Natural killer cell treated with Interleukin-12 subunit alpha and Interleukin-12 subunit beta and Interleukin-15 and Interleukin-18, amount 100 ng/mL, for 72 hours (primary cell): ENCODE measurements at places on chromosomes 4 and X. TPM values are rescaled to one million over a fixed set of nuclear protein-coding genes. Genes with fewer than 3 reads are reported as not detected.

DNA sequence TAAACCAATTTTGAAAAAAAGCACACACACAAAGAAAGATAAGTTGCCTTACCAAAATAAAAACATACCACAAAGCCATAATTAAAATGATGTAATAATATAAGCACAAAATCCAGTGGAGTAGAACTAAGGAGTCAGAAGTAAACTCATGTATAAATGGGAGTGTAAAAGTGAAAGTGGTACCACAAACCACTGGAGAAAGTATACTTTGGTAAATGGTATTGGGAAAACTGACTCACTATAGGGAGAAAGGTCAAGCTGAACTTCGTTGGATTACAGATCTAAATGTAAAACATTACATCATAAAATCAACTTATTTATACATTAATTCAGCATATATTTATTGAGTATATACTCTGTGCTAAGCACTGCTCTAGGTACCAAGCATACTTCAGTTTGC lies 46.3 kb upstream of the HHIP start:
- no peaks in the 10 kb centered on the region for H3K27me3 ChIP-seq
- DNase-seq, result no peak
- no peak overlapping the region for H3K4me3 ChIP-seq
- no peaks in the 10 kb centered on the region for H3K4me1 ChIP-seq

DNA sequence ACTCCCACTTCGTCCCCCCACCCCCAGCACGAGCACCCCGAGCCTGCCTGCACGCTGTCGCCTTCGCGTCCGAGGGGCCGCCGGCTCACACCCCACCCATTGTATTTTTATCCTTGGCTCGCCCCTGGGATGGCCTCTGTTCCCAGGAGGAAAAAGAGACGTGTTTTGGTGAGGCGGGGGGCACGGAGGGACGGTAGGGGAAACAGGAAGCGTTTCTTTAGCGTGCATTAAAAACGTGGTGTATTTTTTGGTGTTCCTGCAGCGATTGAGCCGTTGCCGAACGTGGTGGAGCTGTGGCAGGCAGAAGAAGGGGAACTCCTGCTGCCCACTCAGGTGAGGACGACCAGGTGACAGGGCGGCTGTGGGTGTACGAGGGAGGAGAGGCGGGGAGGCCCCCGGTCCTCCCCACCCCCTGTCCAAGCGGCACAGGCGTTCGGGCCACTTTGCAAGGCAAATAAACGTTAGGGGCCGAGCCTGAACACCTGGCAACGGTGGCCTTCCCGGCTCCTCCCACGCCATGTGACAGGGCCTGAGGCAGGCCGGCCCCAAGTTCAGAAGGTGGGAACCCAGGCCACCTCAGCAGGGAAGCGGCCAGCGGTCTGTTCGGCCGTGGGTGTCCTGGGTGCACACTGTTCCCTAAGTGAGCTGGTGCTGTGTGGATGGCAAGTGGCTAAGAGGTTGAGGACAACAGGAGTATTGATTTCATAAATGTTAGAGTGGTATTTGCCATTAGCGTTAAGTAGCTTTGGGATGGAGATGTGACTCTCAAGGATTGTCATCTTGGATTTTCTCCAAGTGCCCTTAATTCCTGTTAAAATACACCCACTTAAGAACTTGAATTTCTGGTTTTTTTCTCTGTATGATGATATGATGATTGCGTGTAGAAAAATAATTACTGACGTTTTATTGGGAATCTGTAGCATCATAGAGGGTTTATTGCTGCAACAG lies 1.1 kb downstream of the TMEM131L start:
- H3K4me3 ChIP-seq, result peak overlapping the region; percentile 70
- H3K36me3 ChIP-seq, result peaks cover 6% of the 10 kb centered on the region
- DNase-seq, result peak; percentile 70
- no peaks in the 10 kb centered on the region for H3K27me3 ChIP-seq

GRCh38 chrX:123425471-123425870 lies 241.4 kb downstream of the GRIA3 start:
- no peak overlapping the region for H3K4me3 ChIP-seq
- H3K27ac ChIP-seq, result no peak overlapping the region
- DNase-seq, result no peak

GRCh38 chr4:184762100-184762499 lies 28.2 kb upstream of the CENPU start:
- peak overlapping the region; percentile 77 for H3K27ac ChIP-seq
- H3K4me3 ChIP-seq, result peak overlapping the region; percentile 36
- no peaks in the 10 kb centered on the region for H3K27me3 ChIP-seq
- no peak for DNase-seq
- peaks cover 19% of the 10 kb centered on the region for H3K36me3 ChIP-seq
- peaks cover 12% of the 10 kb centered on the region for H3K4me1 ChIP-seq

GRCh38 chr4:52566136-52567031 lies 92.7 kb downstream of the USP46 start:
- no peaks in the 10 kb centered on the region for H3K4me1 ChIP-seq
- H3K4me3 ChIP-seq, result no peak overlapping the region
- DNase-seq, result no peak
- H3K36me3 ChIP-seq, result no peaks in the 10 kb centered on the region

DNA sequence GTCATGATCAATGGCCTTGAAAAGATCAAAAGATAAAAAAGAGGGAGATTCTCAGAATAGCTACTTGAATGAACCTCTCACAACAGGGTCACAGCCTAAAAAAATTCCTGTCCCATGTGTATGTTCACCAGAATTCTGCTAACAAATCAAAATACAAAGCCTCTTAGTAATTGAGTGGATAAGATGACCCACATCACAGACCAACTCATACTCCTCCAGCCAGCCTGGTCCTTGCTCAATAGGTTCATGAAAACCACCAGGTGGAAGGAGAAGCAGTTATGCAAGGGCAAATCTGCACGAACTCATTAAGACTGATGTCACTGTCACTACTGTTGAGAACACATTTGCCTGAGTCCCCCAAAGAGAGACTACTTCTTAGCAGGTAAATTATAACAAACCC lies 21.5 kb downstream of the WDFY3 start:
- no peak for DNase-seq
- no peaks in the 10 kb centered on the region for H3K27me3 ChIP-seq
- H3K4me1 ChIP-seq, result no peaks in the 10 kb centered on the region
- no peak overlapping the region for H3K4me3 ChIP-seq
- no peaks in the 10 kb centered on the region for H3K36me3 ChIP-seq

GRCh38 chr4:99043346-99043745 lies 45.2 kb downstream of the ADH5 start:
- DNase-seq, result no peak
- H3K27ac ChIP-seq, result peak overlapping the region; percentile 92
- H3K4me1 ChIP-seq, result peaks cover 19% of the 10 kb centered on the region
- peak overlapping the region; percentile 80 for H3K4me3 ChIP-seq

DNA sequence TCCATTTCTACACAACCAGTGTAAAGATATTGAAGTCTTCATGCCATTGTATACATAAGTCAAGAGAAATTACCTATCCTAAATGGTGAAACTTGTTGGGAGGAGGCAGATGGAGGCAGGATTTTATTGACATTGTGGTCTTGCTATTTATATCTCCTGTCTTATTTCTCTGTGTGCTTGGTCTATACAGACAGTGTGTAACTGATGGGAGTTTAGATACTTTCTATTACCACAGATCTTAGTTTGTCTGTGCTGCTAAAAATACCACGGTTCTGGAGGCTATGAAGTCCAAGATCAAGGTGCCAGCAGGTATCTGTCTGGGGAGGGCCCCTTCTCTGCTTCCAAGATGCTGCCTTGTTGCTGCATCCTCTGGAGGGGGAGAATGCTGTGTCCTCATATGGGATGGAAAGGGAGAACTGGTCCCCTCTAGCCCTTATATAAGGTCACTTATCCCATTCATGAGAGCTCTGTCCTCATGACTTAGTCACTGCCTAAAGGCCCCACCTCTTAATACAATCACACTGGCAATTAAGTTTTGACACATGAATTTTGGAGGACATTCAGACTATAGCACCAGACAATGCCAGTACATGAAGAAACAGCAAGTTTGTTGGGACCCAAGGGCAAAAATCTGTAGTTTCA lies 62.4 kb downstream of the SYNPO2 start:
- no peaks in the 10 kb centered on the region for H3K36me3 ChIP-seq
- no peak overlapping the region for H3K27ac ChIP-seq
- H3K4me3 ChIP-seq, result no peak overlapping the region
- peaks cover 15% of the 10 kb centered on the region for H3K27me3 ChIP-seq
- DNase-seq, result no peak

DNA sequence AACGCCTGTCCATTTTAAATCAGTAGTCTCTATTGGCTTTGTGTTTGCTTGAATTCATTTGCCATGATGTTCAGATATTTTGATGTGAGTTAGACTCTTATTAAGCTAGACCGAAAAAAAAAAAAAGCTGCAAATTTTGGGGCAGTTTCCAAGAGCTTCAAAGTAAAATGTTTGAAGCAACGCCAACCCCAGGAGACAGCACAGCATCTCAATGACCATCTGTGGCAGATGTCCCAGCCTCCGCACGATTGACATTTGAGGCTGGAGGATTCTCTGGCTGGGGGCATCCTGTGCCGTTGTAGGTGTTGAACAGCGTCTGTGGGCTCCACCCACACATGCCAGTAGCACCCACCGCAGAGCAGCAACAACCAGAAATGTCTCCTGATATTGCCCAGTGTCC lies 17.1 kb upstream of the ARSF start:
- H3K4me3 ChIP-seq, result no peak overlapping the region
- H3K27ac ChIP-seq, result no peak overlapping the region
- no peak for DNase-seq

- H3K36me3 ChIP-seq, result no peaks in the 10 kb centered on the region
- no peak overlapping the region for H3K27ac ChIP-seq
These were observed 126.8 kb downstream of the KLHL8 start for GRCh38 chr4:87093443-87094123.

DNA sequence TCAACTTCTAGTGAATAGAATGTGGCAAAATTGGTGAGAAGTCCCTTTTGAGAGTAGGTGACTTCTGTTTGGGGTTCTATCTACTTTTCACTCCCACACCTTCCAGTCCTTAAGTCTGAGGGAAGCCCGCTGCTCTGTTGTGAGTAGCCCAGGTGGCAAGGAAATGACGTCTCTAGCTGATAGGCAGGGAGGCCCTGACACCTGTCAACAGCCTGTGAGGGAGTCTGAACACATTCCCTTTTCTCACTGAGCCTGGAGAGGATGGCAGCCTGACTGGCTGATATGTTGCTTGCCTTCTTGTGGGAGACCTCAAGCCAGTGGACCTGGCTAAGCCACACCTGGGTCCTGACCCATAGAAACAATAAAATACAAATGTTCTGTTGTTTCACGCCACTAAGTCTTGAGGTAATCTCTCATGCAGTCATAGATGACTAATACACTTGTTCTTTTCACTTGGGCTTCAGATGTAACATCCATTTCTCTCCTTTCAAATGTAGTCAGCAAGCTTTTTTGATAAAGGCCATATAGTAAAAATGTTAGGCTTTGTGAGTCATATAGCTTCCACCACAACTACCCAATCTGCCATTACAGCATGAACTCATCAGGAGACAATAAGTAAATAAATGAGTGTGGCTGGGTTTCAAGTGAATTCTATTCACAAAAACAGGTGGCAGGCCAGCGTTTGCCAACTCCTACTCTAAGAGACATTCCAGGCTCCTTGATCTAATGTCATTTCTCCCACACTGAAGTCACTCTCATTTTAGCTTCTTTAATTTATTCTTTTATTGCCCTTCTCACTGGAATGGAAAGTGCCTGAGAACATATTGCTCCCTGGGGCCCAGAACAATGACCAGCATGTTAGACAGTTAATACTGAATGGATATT lies 265.1 kb upstream of the MAD2L1 start:
- H3K4me1 ChIP-seq, result no peaks in the 10 kb centered on the region
- no peak overlapping the region for H3K27ac ChIP-seq
- no peak overlapping the region for H3K4me3 ChIP-seq

DNA sequence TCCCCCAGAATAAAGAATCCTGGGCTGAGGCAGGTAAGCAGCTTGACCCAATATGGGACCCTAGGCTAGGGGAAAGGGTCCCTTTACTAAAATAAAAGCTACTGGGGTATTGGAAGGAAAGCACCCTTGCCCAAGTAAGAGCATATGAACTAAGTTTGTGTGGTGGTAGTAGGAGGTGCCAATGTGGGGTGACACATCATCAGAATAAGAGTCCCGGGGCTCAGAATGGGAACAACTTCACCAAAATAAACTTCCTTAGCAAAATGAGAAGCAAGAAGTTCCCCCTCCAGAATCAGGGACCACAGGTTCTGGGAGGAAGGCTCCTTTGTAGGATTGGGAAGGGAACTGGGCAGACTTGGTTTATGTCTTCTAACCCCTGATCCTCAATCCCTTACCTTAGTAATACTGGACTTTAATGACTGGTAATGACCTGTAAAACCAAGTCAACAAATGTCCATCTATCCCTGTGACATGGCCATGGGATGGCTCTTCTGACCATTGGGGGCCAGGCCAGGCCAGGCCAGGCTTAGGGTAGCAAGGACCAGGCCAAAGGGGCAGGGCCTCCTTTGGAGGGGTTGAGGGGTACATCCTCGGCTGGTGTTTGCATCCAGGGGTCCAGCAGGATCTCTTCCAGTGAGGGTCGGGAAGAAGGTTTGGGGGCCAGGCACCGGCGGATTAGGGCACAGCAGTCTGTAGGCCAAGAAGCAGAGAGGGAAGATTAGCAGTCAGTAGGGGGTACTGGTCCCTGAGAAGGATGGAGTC lies 2.3 kb upstream of the SLC35A2 start:
- peaks cover 38% of the 10 kb centered on the region for H3K4me1 ChIP-seq
- H3K4me3 ChIP-seq, result peak overlapping the region; percentile 100
- H3K27ac ChIP-seq, result peak overlapping the region; percentile 56
- DNase-seq, result no peak
- peaks cover 32% of the 10 kb centered on the region for H3K36me3 ChIP-seq

Gene VCX
- not detected for total RNA-seq

Gene DCX
- not detected for total RNA-seq

Gene ODAM
- not detected for total RNA-seq

Gene PNMA5
- total RNA-seq, result not detected

Gene CYLC1
- not detected for total RNA-seq
